ENCODE measurements at places on chromosomes 1 and 21.

DNA sequence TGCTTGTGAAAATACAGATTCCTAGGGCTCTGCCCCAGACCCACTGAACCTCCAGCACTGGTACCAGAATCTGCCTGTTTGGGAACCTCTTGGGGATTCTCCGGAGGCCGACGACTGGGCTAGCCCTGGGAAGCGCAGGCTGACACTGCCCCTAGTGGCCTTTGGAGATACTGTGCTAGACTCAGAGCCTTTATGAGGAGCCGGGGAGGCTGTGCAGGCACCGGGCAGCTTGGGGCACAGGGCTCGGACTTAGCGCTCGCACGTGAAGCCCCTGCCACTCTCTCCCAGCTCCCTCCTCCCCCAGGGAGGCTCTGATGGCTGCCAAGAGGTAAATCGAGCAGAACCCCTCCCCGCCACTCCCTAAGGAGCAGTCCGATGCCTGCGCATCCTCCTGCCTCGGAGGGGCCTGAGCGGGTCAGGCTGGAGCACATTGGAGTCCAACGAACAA, 144.6 kb upstream of the TNR start:
- no peak for DNase-seq

DNA sequence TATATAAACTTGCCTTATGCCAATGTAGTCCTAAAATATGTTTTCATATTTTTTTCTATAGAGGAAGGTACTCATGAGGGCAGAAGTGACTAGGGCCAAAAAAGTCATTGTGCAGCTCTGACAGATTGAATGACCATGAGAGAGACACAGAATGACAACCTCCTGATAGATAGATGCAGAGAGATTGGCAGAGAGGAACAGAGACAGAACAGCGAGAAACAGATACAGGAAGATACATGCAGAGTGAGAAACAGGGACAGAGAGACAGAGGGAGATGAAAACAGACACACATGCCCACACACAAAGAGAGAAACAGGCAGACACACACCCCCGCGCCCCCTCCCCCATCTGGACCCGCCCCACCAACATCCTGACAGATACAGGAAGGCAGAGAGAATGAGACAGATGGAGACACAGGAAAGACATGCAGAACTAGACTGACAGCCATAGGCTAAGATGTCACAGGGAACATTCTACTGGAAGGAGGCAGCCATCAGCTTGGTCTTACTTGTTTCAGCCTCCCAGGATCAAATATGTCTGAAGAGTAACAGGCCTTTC, 211.1 kb downstream of the ST6GALNAC3 start:
- no peak for DNase-seq

DNA sequence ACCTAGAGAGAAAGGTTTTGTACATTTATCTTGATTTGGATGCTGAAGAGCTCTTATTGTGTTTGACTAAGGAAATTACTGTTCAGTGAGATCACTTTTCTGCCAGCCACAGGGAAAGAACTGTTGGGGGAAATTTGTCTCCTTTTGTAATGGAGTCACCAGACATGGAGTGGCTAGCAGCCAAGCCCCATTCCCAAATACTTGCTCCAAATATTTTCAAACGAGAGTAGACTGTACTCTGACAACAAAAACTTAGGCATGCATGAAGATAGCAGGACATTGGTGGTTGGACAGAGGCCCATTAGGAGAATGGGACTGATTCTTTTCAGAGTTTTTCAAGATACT, 21.1 kb downstream of the IPO9 start:
- DNase-seq = no peak

DNA sequence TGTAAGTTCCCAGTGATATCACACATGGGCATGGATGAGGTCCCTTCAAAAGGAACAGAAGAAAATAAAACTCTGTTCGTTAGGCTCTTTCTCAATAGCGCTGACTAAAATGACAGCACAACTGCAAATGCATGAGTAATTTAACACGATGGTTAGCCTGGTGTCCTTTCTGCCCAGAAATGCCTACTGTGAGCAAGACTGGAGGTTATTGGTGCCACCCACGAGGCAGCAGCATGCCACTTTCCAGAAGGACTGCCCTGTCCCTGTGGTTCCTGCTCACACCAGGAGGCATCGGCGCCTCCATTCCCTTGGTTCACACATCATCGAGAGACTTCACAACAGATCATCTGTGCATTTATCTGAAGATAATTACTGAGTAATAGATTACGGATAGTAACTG, 26.2 kb downstream of the VPS26C start:
- no peak for DNase-seq

DNA sequence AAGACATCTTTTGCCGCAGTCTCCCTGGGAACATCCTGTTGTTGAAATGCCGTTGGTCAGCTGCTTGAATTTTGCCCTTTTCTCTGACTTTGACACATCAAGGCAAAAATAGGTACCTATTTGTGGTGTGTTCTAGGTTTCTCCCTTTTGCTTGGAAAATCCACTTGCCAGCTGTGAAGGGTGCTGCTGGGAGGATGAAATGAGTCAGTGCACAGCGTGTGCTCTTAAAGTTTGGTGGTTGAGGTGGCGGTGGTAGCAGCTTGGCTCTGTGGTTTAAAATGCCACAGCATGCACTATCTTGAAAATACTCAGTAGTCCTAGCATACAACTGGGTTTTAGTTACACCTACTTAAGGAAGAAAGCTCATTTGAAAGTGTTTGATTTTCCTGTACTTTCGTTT, 183.8 kb downstream of the DHRS3 start:
- DNase-seq = peak; percentile 62

- no peak for DNase-seq
Observed at GRCh38 chr1:185672719-185673360, 61.4 kb upstream of the HMCN1 start.

DNA sequence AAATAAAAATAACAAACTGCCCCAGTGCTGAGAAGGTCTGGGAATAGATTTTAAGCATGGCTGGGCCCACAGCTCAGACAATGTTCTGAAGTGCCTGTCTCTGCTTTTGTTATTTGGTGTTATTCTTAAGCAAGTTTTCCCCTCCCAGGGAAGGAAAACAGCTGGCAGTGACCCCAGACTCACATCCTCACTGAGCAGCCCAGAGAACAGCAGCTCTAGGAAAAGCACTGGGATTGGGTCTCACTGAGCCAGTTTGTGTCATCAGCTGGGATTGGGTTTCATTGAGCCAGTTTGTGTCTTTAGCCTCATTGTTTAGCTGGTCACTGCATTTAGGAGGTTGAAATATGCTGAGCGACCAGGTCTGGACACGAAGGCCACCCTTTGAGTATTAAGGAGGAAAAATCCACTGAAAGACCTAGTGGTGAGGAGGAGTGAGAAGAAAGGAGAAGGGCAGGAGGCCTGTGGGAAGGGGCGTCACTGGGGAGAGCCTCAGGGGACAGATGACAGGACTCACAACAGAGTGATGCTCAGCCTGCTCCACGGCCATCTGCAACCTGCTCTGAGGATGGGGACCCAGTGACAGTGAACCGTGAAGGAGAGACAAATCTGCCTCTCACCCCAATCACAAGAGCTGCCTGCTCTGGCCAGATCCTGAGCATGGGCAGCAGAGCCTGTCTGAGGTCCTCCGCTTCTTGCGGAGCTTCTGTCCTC, 103.8 kb downstream of the TOMM20 start:
- no peak for DNase-seq

DNA sequence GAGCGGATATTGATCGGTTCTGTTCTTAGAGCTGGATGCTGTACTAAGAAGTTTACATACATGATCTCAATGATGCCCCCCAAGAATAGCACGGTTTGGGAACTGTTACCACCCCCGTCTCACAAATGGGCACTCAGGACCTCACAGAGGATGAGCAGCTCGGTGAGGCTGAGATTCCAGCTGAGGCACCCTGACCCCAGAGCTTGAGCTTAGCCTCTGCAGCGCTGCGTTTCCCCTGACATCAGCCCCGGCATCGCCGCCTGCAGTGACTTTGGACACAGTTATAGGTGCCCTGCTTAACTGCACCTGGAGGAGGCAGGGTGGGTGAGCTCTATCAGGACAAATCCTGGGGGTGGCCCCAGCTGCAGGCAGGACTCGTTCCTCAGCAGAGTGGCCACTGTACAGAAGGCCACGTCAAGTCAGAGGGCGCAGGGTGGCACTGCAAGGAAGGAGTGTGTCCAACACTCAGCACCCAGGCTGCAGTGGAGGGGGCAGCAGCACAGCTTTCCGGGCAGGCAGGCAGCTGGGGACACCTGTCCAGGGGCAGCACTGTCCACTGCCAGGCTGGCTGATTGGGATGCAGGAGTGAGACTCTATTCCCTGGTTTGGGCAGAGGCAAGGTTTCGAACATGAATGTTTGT, 65.8 kb upstream of the ABCG1 start:
- DNase-seq = no peak

DNA sequence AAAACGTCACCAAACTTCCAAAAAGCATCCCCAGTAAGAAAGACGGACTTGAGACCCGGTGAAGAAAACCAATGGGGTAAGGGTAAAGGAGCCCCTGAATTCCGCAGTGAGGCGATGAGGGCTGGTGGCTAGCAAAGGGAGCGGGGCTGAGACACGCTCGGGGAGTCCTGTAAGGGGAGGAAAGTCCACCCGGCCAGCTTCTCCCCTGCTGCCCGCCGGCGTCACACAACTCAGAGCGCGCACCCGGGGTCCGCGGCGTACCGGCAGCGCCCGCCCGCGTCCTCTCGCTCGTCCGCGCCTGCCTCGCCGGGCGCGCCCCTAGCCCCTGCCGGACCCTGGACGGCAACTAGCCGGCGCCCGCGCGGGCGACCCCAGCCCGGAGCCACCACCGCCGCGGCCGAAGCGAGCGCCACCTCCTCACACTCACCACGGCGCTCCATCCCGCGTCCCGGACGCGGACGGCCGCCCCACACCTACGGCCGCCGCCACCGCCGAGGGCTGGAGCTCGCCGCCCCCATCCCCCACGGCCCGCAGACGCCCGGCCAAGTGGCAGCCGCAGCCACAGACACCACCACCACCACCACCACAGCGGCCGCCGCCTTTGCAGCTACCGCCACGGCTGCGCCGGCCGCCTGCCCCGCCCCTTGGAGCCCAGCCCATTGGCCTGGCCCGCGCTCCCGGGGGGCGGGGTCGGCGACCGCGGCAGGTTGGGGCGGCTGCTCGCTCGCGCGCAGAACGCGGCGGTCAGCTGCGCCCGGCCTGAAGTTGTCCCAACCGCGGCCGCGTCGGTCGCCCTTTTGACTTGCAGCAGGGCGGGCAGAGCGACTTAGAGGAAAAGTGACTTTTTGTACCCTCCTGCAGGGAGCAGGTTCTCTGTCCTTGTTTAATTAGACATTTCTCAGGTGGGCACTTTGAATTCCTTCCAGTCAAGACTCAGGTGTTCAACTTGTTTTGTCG, 10.0 kb upstream of the ARHGAP29 start:
- no peak for DNase-seq

GRCh38 chr21:36976228-36976861, 9.9 kb upstream of the HLCS start:
- DNase-seq = no peak

DNA sequence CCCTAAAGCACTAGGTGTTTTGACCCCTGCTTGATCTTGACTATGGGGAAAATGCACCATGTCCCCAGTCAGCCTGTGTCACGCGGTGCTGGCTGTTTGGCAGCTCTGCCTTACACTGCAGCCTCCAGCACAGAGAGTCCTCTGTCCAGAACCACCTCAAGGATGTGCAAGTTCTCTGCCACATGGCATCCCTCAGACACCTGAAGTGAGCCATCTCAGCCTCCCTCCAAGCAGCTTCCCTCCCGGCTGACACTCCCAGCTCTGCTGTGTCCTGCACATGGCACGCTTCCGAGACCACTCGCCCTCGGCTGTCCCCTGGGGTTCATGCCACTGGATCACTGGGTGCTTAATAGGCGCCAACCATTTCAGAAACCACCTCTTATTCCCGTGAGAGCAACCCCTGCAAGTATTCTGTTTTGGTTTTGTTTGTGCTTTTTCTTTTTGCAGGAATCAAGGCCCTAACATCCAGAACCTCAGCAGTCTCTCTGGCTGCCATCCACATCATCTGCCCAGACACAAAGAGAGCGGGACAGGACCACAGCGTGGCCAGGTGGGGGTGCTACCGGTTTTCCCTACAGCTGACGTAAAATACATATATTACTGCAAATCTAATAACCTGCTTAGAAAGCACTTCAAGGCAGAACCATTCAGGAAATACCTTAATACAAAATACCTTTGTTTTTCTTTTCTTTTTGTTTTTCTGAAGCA, 45.7 kb downstream of the CAPZB start:
- no peak for DNase-seq

- DNase-seq = no peak
Observed at GRCh38 chr1:62809788-62810187, 25.9 kb downstream of the ATG4C start.

GRCh38 chr1:224493269-224493668, 58.7 kb upstream of the WDR26 start:
- no peak for DNase-seq

GRCh38 chr1:177183836-177184235, 13.1 kb downstream of the BRINP2 start:
- no peak for DNase-seq

GRCh38 chr21:35502821-35503220, 453.7 kb upstream of the RUNX1 start:
- no peak for DNase-seq

DNA sequence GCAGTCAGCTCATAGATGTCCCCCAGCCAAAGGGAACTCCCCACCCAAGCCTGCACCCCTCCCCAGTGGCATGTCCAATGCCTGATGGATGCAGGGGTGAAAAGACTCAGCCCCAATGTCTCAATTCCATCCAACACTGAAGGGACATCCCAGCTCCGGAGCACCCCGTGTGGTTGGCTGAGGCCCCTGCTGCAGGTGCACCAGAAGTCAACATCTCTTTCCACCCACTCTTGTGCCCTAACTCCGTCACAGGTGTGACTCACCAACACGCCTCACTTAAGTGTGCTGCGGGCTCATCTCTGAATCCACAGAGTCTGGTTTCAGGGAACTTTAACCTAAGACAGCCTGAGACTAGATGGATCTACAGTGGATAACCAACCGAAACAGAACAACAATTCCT, 40.9 kb upstream of the ZBTB18 start:
- peak; percentile 37 for DNase-seq

GRCh38 chr1:171501305-171502024, 16.1 kb downstream of the PRRC2C start:
- no peak for DNase-seq

- DNase-seq = peak; percentile 13
Observed at GRCh38 chr1:168628807-168629206, 52.4 kb downstream of the XCL1 start.

GRCh38 chr1:47898133-47898845, 98.9 kb downstream of the TRABD2B start:
- DNase-seq = no peak

GRCh38 chr1:115188680-115189395, 99.5 kb upstream of the TSPAN2 start:
- DNase-seq = no peak

- no peak for DNase-seq
Observed at GRCh38 chr1:29579821-29580425, 343.6 kb downstream of the PTPRU start.

DNA sequence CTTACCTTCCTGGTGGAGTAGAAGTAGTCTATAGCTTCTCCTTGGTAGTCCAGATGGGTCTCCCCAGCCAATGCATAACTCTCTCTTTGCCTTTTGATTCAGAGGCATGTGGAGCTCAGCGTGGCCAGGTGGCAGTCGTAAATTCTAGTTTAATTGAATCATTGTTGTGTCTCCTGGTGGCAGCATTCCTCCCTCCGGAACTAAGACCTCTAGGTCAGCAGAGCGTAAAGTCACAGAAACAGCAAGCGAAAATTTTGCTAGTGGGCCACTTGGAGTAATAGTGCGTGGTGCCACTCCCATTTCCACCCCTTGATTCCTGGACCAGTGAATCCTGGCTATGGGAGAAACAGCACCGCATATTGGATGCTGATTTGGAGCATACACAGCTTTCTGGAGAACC, 3.9 kb upstream of the TMPRSS2 start:
- no peak for DNase-seq

GRCh38 chr21:36483095-36483494, 3.2 kb upstream of the CLDN14 start:
- DNase-seq = no peak

Data from activated T-cell treated with anti-CD3 and anti-CD28 coated beads for 24 hours (primary cell).